A549 (cell line): ENCODE measurements at places on chromosomes 5 and 9. TPM values are rescaled to one million over a fixed set of nuclear protein-coding genes. Genes with fewer than 3 reads are reported as not detected.

DNA sequence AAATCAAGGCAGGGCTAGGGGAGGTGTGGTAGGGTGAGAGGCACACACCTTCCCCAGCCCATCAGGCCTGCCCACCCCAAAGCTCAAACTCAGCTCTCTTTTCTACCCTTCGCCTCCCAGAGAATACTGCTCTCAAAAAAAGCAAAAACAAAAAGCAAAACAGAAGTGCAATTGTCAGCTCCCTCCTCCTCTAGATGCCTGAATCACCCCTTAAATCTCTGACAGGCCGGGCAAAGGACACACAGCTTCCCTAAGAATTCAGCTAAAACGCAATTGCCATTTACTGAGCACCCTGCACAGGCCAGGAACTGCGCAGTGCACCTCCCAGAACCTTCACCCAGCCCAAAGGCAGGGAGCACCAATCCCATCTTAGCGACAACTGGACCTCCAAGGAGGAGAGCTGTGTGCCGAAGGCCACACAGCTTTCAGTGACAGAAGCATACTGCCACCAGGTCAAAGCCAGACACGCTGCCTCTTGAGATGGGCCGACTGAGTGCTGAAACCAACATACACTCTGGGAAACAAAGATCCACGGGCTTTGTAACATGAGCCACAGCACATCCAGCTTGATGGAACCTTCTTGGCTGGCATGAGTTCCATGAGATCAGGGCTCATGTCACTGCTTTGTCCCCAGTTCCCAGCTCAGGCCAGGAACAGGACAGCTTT is 53.4 kb upstream of the STXBP1 start:
- no peak for DNase-seq

ZNF300 gene
- 4.5 to 5.7 TPM (median 5.5 TPM) in 3 replicates for polyA plus RNA-seq

CCDC69 gene
- polyA plus RNA-seq = 2.1 to 3.1 TPM (median 2.9 TPM) in 3 replicates

DNA sequence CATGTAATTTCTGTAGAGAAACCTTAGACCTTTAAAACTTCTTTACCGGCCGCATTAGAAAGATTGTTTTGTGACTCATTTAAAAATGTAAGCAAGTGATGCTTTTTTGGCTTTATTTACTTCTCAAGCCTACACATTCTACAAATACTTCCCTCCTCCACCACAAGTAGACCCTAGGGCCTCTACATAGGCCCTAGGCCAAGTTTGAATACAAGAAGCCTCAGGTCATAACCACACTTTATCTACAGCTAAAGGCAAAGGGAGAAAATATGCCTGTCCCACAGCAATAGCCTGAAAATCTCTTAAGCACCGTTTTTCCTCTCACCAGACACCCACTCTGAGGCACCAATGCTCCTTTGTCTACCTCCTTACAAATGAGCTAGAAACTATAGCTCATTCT is 53.9 kb downstream of the CSNK1A1 start:
- peak; percentile 26 for DNase-seq

DNA sequence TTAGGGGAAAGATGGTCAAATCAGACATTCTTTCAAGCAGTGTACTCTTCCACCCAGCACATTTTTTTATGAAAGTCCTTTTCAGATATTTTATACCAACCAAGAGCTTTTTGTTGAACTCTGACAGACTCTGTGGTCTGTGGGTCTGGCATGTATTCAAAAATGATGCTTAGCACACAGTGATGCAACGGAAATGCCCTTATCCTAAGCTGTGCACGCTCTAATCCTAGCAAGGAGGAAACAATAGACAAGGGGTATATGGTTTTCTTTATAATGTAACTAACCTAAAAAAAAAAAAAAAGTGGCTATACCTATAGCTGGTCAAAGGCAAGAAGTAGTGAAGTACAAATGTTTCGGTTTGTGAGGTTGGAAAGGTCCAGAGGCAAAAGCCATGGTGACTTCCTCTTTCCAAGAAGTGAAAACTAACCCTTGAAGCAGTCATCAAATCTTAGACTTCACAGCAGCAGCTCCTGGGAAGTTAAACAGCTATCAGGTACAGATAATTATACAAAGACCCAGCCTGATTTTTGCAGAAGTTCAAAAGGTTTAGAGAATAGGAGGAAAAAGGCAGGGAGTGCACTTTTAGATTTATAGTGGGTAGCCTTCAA is 82.5 kb downstream of the SEMA6A start:
- DNase-seq = no peak

GRCh38 chr9:69085569-69086283 is 50.2 kb downstream of the FXN start:
- DNase-seq = no peak

- DNase-seq = peak; percentile 7
Observed at GRCh38 chr9:95182854-95183563, 134.5 kb downstream of the FANCC start.

DNA sequence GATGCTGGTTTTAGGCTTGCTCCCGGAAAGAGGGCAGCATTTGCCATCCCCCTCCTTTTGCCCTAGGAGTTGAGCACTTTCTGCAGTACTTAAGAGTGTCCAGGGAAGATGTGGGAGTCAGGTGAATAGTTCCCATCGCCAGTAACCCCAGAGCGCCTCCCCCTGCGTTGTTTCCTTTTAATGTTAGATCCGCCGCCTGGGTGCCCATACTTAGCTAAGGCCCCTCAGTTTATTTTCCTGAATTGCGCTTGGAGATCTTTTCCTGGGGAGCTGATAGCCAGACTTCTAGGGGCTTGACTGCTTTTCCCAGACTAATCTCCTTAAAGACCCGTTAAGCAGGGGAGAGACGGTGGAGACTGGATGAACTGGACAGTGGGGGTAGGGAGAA is 377 bp upstream of the PCDHAC2 start:
- DNase-seq = peak; percentile 7

MRNIP gene
- polyA plus RNA-seq = 29.7 to 35.9 TPM (median 30.5 TPM) in 3 replicates

- peak; percentile 82 for DNase-seq
Observed at GRCh38 chr9:90301277-90301653, 341.4 kb downstream of the DIRAS2 start.

GRCh38 chr9:96318921-96319565 is 17.1 kb upstream of the HSD17B3 start:
- no peak for DNase-seq

RNF183 gene
- not detected in 3 replicates for polyA plus RNA-seq

- DNase-seq = no peak
Observed at GRCh38 chr5:144276034-144276822, 105.6 kb downstream of the KCTD16 start.

GRCh38 chr5:62260513-62260912 is 45.5 kb upstream of the KIF2A start:
- DNase-seq = no peak

DNA sequence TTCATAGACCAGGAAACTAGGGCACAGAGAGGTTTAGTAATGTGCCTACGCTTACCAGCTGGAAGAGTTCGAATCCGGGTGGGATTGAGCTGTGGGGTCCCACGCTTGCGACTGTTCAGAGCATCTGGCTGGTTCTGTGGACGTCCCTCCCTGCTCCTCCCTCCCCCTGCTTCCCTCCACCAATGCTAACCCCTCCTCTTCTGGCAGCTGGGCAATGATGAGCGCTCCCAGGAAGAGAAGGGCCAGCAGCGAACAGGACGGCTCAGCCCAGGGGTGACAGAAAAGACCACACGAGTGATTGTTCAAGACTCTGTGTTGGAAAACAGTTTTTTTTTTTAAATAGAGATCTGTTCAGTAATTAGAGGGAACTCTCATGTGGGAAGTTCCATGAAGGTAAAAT is 6.9 kb downstream of the FAM163B start:
- no peak for DNase-seq

DNA sequence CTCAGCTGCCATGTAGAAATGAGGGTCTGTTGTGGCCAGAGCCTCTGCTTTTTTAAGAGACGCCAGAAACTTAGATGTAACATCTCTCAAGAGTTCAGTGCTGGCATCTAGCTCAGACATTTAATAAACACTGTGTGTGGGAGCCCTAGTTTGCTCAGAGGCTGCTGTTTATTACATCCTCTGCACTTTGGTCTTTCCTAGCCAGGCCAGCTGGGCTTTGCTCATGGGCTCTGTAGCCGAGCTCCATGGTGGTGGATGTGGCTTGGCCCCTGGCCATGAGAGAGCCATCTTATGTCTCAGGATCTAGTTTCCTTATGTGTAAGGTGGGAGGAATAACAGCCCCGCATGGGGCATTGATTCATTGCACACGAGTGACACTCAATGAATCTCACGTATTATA is 30.0 kb downstream of the ARHGEF37 start:
- no peak for DNase-seq

DNA sequence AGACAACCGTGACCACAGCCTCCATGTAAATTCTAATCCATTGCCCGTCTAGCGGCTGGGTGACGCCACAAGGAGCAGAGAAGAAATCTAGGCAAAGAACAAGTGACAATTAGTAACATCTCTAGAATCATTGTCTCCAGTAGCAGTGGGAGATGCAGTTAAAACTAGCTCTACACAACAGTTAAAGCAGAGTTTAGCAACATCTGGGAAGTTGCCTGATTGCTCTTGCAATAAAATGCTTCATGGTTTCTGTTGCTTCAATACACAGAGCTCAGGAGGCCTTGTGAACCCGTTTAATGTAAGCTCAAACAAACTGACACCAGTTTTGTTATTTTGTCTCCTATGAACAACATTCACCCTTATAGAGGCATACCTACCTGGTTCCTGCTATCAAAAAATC is 369.8 kb upstream of the PDE4D start:
- no peak for DNase-seq

IL13 gene
- 0.08 to 0.13 TPM in 2 of 3 replicates, not detected in the other for polyA plus RNA-seq

GRCh38 chr9:77021922-77022782 is 2.7 kb downstream of the FOXB2 start:
- no peak for DNase-seq

SVEP1 gene
- polyA plus RNA-seq = 1.5 TPM in 3 replicates

FBN2 gene
- 22.4 to 30.8 TPM (median 22.7 TPM) in 3 replicates for polyA plus RNA-seq

GRCh38 chr5:155699385-155699784 is 627.6 kb upstream of the SGCD start:
- no peak for DNase-seq

- DNase-seq = peak; percentile 36
Observed at GRCh38 chr5:36305571-36306326, 4.0 kb upstream of the RANBP3L start.

DNA sequence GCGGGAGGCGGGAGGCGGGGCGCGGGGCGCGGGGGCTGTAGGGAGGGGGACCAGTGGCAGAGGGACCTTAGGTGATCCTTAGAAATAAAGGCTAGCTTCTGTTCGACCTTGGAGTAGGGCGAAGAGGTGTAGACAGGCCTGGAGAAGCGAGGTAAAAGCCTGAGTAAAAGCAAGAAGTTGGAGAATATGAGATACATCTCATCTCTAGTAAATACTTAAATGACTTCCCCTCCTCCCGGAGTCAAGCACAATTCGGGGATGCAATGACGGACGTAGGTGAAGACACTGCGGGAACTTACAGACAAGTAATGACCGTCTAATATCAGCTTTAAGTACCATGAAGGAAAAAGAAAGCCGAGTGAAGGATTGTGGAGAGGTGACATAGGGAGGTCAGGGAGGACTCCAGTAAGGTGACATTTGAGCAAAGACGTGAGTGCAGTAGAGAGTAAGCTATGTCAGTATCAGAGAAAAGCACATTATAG is 466 bp downstream of the SMC2 start:
- no peak for DNase-seq

DNA sequence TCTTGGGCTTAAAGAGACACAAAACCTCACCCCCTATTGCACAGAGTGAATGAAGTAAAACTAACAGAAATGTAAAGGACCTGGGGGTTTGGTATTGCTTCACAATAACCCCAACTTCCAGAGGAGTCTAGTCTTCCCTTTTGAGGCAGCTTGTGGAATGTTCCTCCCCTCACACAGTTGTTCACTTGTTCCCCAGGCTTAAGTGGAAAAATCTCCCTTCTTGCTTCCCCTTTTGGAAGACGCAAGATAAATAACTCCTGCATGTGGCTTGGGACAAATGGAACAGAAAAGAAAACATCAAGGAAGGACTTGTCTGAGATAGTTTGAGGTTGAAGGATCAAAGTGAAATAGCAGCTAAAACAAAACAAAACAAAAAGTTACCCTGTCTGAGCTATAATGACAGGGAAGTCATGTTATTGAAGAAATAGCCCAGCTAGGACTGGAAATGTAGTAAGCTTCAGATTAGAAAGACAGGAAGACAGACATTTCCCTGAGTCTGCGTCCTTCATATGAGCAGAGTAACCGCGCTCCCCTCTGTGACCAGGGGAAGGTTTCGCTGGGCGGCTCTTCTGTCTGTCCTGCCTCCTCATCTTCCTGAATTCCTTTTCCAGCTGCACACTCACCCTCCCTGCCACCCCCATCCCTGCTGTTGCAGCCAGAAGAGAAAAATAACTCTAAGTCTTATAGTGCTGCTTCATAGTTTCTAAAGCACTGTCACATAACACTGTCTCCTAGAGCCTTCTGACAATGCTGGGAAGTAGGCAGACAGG is 8.8 kb downstream of the SPARC start:
- no peak for DNase-seq

POLR3G gene
- 11.6 to 17.5 TPM (median 11.7 TPM) in 3 replicates for polyA plus RNA-seq

DNA sequence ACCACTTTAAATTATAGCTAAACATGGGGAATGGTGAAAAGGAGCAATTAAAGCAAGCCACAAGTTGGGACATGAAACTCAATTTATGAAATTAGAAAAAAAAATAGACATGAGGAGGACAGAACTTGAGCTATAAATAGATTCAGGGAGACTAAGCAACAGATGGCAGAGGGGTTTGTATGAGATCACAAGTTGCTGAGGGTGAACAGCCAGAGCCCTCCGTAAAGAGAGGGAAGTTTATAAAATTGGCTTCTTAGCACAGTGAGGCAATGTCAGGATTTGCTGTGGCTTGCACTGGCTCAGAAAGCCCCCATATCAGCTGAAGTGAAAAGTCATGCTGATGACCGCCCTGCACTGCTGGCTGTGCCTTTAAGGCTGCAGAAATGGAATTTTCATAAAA is 443.4 kb upstream of the CD180 start:
- no peak for DNase-seq

GRCh38 chr5:159341906-159342310 is 11.6 kb upstream of the IL12B start:
- DNase-seq = peak; percentile 76

GRCh38 chr9:97039514-97039860 is 545 bp upstream of the CTSV start:
- peak; percentile 85 for DNase-seq

DNA sequence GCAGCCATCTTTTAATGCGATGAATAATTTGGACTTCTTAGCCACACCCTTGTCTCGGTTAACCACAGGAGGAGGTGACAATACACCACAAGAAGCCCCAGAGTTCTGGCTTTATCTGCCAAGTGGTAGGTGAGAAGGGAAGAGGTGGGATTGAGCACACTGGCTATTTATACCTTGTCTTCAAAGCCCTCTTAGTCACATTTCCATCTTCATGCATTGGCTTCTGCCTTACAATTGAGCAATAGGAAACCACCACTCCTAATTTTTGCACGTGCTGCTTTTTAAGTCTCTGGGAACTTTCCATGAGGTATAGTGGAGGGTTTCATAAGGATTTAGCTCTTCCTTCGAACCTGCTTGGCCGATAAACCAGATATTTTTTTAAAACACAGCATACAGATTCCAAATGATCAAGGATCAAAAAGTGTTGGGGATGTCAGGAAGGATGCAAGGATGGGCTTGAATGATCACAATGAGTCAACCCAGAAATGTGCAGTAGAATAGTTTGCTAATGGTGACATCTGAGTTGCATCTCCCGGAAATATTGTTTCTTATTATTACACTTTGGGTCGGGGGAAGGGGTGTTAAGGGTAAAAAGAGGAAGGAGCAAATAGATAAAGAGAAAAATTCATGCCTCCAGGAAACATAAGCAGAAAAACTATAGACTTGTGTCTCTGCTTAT is 25.5 kb downstream of the PLAC8L1 start:
- DNase-seq = no peak

- DNase-seq = no peak
Observed at GRCh38 chr5:179166886-179167841, 107.0 kb downstream of the ZNF354C start.
